ENCODE measurements at places on chromosomes 6 and 20. TPM values are rescaled to one million over a fixed set of nuclear protein-coding genes. Genes with fewer than 3 reads are reported as not detected.

Gene CNR1
- total RNA-seq: 3.3 TPM

Gene TMEM14A
- total RNA-seq: 7.5 TPM

Gene LINC00237
- not detected for total RNA-seq

Gene DACT2
- not detected for total RNA-seq

Gene CCM2L
- 186 TPM for total RNA-seq

Gene UBD
- 27.4 TPM for total RNA-seq

Gene PLG
- not detected for total RNA-seq

Gene CASS4
- total RNA-seq: 11.3 TPM

Gene SLC22A1
- 5.0 TPM for total RNA-seq

Gene FAM209B
- total RNA-seq: not detected

Gene CTSZ
- 252 TPM for total RNA-seq

DNA sequence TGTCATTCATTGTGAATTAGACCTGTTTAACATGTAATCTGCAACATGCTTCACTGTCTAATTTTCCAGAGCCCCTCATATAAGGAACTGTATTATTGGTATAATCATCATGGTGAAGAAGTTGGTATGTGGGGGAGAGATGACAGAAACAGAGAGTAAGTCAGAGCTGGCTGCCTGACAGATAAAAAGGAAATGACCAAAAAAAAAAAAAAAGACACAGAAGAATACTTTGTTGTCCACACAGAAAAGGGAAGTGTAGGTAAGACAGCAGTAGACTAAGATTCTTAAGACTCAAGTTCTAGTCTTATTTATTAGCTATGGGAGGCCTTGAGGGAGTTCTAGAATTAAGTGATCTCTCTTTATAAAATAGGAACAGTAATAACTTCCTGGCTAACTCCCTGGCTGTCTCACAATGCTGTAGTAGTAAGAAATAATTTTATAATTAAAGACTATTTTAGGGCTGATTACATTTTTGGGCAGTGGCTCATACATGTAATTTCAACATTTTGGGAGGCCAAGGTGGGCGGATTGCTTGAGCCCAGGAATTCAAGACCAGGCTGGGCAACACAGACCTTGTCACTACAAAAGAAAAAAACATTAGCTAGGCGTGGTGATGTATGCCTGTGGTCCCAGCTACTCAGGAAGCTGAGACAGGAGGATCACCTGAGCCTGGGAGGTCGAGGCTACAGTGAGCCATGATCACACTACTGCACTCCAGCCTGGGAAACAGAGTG, 102.5 kb downstream of the PRL start:
- DNase-seq: no peak

GRCh38 chr20:37567331-37567665, 39.6 kb upstream of the BLCAP start:
- no peak for DNase-seq

DNA sequence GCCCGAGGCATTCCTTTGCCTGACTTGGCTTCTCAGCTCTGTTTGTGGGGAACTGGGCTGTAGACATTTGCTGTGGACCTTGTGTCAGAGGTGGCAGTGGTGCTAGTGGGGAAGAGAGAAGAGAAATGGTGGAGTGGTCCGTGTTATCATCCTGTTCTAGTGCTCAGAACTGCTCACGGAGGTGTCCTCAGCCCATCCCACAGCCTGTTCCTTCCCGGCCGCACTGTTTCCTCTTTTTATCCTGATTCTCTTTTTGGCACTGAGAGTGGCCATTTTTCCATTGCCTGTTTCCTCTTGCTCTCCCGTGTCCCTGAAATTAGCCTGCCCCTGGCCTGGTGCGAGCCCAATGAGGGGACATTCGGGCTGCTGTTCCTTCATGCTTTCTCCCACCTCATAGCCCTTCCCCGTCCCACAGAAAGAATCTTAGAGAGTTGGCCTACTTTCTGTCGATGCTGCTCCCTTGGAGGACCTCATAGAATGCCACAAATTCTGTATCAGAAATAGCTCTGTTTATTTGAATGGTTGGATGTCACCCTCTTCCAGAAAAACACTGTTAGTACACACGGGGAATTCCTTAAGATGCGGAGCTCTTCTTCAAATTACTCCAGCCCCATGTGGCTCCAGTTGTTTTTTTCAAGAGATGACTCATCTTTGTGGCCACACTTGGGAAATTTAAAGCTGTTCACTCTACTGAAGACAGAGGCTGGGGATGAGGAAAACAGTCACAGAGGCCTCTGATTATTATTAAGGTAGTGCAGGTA, 26.1 kb downstream of the FARS2 start:
- no peak for DNase-seq

- no peak for DNase-seq
Measured at GRCh38 chr6:82385102-82385501, 21.5 kb downstream of the TPBG start.

DNA sequence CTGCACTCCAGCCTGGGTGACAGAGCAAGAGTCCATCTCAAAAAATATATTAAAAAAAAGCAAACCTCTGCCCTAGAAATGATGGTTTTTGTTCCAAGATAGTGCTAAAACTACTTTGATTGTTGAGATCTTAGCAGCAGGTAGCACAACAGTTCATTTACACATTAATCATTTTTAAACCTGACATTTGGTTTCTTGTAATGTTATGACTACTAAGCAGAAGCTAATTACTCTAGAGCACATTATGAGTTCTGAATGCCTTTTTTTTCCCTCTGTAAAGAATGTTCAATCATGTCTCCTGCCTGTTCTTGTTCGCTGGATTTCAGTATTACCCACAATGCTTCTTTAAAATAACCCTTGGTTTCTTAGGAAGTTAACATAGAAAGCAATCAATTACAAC, 24.7 kb upstream of the PHF3 start:
- no peak for DNase-seq

DNA sequence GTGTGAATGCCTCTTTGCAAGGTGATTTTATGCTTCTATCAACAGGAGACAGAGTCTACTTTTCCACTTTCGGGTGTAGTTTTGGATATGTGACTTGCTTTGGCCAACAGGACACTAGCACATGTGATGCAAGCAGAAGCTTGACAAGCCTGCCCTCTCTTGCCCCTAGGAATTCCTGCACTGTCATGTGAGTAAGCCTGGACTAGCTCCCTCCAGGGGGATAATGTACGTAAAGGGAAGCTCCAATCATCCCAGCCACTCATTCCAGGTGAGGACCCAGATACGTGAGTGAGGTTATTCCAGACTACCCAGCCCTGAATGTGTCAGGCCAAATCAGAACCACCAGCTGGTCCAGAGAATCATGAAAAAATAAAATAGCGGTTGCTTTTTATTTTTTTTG, 33.3 kb downstream of the BEND3 start:
- no peak for DNase-seq

DNA sequence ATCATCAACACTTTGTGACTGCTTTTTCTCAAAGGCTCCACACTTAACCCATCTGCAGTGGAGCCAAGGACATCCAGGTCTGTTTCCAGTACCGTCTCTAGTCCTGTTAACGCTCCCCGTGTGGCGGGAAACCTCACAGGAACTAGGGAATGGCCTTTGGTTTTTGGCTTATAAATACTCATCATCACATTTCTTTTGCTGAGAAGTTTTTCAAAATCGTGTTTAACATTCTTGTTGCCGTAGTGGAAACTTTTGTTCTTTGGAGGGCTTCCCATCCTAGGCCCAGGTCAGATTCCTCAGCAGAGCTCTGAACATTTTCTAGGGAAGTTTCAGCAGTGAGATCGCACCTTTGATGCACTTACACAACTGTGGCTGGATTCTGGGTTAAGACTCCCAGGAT, 24.6 kb downstream of the DAAM2 start:
- no peak for DNase-seq

DNA sequence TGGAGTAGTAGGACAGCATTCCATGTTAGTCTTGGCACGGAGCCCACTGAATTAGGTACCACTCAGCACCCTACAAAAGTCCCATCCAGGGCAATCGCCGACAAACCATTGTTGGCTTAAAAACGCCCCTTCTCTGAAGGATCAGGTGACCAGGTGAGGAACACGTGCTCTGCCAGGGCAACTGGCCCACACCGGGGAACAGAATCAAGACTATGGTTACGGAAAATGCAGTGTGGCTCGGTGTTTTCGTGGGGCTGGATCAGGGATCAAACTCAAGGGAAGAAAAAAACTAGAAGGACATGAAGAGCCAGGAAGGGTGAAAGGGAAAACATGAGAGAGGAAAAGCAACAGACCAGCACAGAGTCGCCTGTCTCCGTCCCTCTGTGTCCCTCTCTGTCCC, 177.8 kb upstream of the ARID1B start:
- DNase-seq: no peak

GRCh38 chr20:38225900-38226263, 34.7 kb downstream of the KIAA1755 start:
- DNase-seq: no peak

- no peak for DNase-seq
Measured at GRCh38 chr20:41330343-41330720, 10.3 kb upstream of the LPIN3 start.

GRCh38 chr6:77173472-77174074, 289.7 kb downstream of the HTR1B start:
- no peak for DNase-seq

- peak; percentile 76 for DNase-seq
Measured at GRCh38 chr20:48774696-48775095, 53.1 kb downstream of the PREX1 start.

All from spleen (tissue), 13 donors.